ENCODE measurements at places on chromosomes 3 and 15.

DNA sequence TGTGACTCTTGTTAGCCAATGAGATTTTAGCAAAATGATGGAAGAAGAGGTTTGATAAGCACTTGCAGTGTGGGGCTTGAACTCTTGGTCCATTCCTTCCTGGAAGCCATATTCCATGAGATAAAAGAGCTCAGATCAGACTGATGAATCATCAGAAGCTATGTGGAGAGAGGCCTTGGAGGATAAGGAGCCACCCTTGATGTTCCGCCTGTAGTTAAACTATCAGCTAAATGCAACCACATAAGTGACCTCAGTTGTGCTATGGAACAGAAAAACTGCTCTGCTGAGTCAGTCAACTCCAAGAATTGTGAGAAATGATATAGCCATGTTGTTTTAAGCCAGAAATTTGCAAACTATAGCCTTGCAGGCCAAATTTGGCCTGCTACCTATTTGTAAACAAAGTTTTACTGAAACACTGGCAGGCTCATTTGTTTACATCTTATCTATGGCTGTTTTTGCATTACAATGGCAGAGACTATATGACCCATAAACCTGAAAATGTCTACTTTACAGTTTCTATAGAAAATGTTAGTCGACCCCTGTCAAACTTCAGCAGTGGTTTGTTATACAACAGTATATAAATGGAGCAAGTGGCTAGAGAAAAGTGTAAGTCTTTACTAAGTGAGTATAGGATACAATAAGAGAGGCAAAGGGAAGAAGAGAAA is 27.6 kb upstream of the GAP43 start:
- no peak for DNase-seq

GRCh38 chr3:119967353-119968006 is 126.8 kb downstream of the GSK3B start:
- DNase-seq, result no peak

GRCh38 chr3:32870373-32871095 is 52.7 kb downstream of the TRIM71 start:
- DNase-seq, result no peak

- peak; percentile 71 for DNase-seq
These were observed 36.5 kb downstream of the DAPK2 start for GRCh38 chr15:64009798-64010261.

GRCh38 chr3:81433675-81434074 is 327.8 kb downstream of the GBE1 start:
- no peak for DNase-seq

GRCh38 chr3:113606539-113607218 is 74.3 kb downstream of the SIDT1 start:
- DNase-seq, result peak; percentile 13

- DNase-seq, result no peak
These were observed 12.8 kb upstream of the CRBN start for GRCh38 chr3:3192286-3192675.

GRCh38 chr3:25604107-25604805 is 60.5 kb downstream of the TOP2B start:
- DNase-seq, result no peak

- no peak for DNase-seq
These were observed 47.8 kb upstream of the CHST2 start for GRCh38 chr3:143071776-143072175.

DNA sequence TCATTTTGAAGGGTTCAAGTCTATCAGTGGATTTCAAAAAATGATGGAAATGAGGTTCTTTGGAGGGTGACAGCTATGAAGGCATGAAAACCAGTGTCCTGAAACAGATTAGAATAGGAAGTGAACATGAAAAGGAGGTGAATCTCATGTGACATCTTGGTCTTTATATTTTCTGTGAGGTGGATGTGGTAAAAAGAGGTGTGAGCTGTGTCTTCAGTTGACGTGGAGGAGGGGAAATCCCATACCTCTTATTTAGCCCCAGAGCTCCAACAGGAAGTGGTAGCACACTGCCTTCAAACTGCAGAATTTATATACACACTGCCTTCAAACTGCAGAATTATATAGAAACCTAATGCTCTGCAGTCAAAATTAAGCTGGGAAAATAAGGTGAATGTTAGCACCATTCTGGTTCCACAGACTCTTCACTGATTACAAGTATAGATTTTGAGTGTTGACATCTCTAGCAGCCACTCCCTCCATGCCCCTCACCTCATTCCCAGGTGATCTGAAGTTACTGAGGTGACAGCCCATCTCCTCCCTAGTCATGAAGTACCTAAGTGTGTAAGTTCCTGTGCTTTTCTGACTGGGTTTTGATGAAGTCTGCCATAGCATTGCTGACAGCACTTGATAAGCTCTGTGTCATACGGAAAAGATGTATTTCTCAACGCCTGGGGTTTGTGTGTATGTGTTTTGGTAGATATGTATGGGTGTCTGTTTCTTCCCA is 2.7 kb downstream of the RAB8B start:
- DNase-seq, result peak; percentile 44

All from activated naive CD4-positive, alpha-beta T cell treated with Interleukin-2 at 50 U/mL for 16 hours (primary cell).